RPMI8226 (cell line): ENCODE measurements at places on chromosomes 11 and 22.

GRCh38 chr11:95739108-95739938 lies 50.3 kb downstream of the FAM76B start:
- DNase-seq, result no peak

- no peak for DNase-seq
Observed at GRCh38 chr22:45861259-45861658, 115.7 kb downstream of the WNT7B start.

DNA sequence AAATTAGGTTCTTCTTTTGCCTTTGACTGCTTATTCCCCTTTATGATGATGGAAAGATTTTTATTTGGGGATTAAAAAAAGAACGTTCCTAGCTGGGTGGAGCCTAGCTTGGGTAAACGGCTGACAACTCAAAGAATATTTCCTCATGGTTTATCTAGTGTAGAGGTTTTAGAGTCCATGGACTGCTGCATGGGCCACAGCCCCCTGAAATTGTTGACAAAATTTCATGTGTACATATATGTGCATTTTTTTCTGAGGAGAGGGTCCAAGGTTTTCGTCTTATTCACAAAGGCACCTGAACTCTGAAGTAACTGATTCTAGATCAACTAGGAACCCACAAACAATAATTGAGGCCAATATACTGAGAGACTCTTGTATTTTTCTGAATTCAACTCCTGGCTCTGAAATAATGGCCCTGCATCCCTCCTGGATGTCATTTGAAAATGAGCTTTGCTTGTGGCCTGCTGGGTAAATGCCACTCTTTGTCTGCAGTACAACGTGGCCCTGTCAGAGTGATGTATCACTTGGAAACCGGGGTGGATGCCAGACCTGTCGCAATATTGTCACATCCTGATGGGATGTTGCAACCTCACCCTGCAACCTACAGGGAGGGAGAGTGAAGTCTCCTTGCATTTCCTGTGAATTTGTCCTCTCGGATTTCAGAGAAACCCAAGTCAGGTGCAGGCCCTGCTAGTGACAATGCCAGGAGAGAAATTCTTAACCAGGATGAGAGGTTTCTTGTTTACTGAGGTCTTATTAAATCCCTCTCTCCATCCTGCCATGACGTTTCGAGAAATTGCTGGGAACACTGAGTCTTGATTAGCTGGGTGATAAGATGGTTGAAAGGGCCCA lies 33.8 kb downstream of the EHF start:
- no peak for DNase-seq

DNA sequence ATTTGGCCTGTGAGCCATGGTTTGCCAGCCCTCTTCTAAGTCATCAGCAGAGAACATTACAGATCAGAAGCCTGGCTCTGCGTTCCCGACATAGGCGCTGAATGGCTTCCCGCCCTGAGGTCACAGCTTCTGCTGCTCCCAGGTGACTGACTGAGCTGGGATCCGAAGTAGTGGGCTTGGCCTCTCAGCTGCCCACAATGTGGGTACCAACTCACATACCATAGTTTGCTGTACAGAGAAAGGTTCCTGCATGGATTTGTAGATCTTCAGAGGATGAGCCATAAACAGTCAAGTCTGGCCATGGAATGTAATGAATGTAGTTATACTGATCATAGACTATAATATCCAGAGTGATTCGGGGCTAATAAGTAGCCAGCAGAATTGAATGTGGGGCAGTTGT lies 42.6 kb downstream of the TEAD1 start:
- no peak for DNase-seq

DNA sequence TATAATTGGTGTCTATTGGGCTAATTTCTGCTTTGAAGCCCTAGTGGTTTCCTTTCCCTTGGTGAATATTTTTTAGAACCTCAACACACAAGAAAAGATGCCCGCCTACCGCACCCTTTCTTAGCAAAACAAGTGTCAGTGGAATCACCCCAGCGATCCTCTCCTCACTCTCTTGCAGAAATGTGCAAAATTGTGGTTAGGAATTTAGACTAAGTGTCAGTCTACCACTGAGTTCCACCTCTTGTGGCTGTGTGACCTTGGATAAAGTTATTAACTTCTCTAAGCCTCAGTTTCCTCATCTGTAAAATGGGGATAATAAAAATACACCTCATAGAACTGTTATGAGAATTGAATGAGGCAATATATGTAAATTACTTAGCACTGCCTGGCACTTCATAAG lies 5.3 kb upstream of the JAML start:
- no peak for DNase-seq

GRCh38 chr22:26162926-26163325 lies 6.3 kb upstream of the SEZ6L start:
- DNase-seq, result no peak
